Fibroblast of skin of left biceps (primary cell): ENCODE measurements at places on chromosomes 3 and 15.

GRCh38 chr15:79294075-79294474 lies 11.6 kb downstream of the ANKRD34C start:
- no peak for DNase-seq

- DNase-seq: no peak
Observed at GRCh38 chr3:179729086-179729485, 76.2 kb downstream of the USP13 start.

GRCh38 chr3:48837163-48837562 lies 10.5 kb downstream of the PRKAR2A start:
- DNase-seq: no peak

- no peak for DNase-seq
Observed at GRCh38 chr15:101724675-101725005, 367 bp upstream of the TARS3 start.
